ENCODE measurements at places on chromosomes 5 and 9.

- no peaks in the 10 kb centered on the region for H3K36me3 ChIP-seq
- no peaks in the 10 kb centered on the region for H3K27me3 ChIP-seq
- no peaks in the 10 kb centered on the region for H3K4me1 ChIP-seq
- no peak for DNase-seq
Observed at GRCh38 chr5:150158170-150158949, 2.7 kb upstream of the PDGFRB start.

- H3K27ac ChIP-seq, result no peak overlapping the region
- 0 out of 2 replicates have a peak, but pooled peaks cover 4% of the 10 kb centered on the region for H3K36me3 ChIP-seq
- H3K27me3 ChIP-seq, result no peaks in the 10 kb centered on the region
- H3K4me1 ChIP-seq, result no peaks in the 10 kb centered on the region
Observed at GRCh38 chr9:104885818-104886709, 41.9 kb downstream of the ABCA1 start.

DNA sequence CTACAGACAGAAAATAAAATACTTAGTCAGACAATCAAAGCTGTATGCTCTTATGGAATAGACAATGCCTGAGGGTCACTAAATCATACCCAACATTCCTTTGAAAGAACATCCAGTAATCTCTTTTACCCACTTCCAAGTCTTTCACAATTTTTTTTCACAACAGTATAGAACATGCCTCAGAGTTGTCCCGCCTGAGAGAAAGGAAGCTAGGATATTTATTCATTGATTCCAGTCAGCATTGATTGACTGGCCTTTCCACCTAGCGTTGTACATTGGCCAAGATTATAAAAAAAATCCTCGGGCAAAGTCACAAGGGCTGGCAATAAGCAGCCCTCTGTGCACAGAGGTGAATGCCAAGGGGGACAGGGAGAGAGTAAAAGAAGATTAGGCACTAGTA, 318.1 kb upstream of the PIK3R1 start:
- no peaks in the 10 kb centered on the region for H3K36me3 ChIP-seq
- no peak for DNase-seq
- H3K4me1 ChIP-seq, result peaks cover 20% of the 10 kb centered on the region

DNA sequence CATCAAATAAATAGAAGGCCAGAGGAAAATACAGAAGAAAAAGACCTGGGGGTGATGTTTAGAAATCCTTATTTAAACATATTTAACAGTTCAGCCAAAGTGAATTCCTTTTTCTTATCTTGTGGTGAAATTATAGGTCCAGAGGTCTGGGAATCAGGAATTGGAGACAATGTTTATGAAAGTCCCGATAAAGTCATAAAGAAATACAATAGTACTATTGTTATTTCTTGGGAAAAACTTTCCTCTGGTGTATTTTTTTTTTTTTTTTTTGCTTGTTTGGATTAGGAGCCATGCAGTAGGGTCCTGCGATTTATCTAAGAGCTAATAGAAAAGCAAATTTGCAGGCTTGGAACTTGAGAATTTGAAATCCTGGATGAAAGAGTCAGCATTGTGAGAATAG, 426 bp downstream of the C7 start:
- H3K27me3 ChIP-seq, result no peaks in the 10 kb centered on the region
- no peak overlapping the region for H3K27ac ChIP-seq
- no peak for DNase-seq

DNA sequence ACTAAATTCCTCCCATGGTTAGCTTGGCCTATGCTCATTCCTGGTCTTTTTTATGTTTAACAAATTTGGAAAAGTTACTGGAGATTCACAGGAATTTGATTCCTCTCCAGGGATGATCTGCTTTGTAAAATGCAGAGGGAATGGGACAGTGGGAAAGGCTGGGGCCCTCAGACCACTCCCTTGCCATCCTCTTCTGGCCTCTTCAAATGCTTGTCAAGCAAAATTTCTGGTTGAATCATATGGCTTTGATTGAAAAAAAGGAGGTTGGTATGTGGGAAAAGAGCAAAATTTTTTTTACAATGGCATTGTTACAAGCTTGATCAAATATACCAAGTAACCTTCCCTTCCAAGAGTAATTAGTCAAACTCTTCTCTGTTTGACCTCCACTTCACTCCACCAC, 225.1 kb downstream of the PIK3R1 start:
- H3K27ac ChIP-seq, result no peak overlapping the region
- no peaks in the 10 kb centered on the region for H3K36me3 ChIP-seq
- no peaks in the 10 kb centered on the region for H3K27me3 ChIP-seq
- DNase-seq, result no peak

DNA sequence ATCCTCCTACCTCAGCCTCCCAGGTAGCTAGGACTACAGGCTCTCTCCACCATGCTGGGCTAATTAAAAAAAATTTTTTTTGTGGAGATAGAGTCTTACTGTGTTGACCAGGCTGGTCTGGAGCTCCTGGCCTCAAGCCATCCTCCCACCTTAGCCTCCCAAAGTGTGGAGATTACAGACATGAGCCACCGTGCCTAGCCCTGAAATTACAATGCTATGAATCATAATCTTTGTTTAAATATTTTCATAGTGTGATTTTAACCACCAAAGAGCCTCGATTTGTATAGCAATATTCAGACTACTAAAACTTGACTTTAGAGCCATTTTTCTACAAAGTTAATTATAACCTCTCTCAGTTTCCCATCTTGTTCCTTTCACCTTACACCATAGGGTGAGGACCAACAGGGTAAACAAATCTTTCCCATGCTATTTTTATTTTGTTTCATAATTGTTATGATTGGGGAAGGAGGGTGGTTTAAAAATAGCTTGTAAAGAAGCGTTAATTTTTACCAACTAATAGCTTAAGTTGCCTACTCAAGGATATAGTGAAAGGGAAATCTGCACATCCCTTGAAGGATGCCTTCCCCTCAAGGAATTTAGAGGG, 32.7 kb downstream of the UBE2D2 start:
- no peak for DNase-seq
- H3K4me1 ChIP-seq, result peaks cover 15% of the 10 kb centered on the region
- H3K4me3 ChIP-seq, result no peak overlapping the region
- H3K36me3 ChIP-seq, result peaks cover 32% of the 10 kb centered on the region
- peak overlapping the region; percentile 37 for H3K27ac ChIP-seq
- H3K27me3 ChIP-seq, result no peaks in the 10 kb centered on the region

GRCh38 chr9:134164879-134165278, 515 bp upstream of the RNU6ATAC start:
- H3K36me3 ChIP-seq, result no peaks in the 10 kb centered on the region
- no peak overlapping the region for H3K4me3 ChIP-seq
- no peaks in the 10 kb centered on the region for H3K27me3 ChIP-seq
- H3K27ac ChIP-seq, result no peak overlapping the region
- peaks cover 3% of the 10 kb centered on the region for H3K4me1 ChIP-seq

DNA sequence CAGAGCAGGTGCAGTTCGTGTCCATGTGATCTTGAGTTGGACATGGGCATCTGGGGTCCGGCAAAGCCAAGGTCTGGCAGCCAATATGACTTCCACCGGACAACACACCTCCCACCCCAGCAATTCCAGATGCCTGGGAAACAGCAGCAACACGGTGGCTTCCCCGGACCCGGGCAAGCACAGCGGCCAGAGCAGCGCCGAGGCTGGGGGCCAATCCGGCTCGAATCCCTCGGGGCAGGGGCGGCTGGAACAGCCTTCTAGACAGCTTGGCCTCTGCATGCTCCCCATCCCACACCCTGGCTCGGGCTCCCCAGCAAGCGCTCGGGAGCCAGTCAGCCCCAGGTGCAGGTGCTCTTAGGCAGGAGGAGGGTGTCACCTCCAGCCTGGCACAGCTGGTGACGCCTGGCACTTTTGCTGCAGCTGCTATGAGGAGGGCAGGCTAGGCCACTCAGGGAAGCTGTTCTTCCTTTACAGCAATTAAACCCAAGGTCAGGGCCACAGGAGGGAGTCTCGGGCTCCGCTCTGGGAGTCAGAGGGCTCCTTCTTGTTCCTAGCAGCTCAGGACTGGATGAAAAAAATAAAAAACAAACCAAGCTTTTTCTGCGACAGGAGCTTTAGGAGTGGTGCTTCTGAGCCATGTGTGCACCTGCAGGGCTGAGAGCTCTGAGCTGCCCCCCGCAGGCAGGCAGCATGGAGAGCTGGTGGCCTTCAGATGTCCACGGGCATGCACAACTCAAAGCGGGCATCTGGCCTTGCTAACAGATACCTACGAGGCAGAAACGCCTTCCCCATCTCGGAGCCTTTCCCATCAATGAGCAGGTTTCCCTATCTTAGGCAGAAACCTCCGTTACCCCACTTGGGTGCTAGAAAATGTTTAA, 28.2 kb downstream of the DBH start:
- H3K36me3 ChIP-seq, result no peaks in the 10 kb centered on the region
- H3K27ac ChIP-seq, result no peak overlapping the region
- H3K4me3 ChIP-seq, result no peak overlapping the region
- no peak for DNase-seq

GRCh38 chr5:151557951-151558350, 33.2 kb downstream of the FAT2 start:
- DNase-seq, result no peak
- H3K36me3 ChIP-seq, result peaks cover 96% of the 10 kb centered on the region
- no peak overlapping the region for H3K4me3 ChIP-seq

DNA sequence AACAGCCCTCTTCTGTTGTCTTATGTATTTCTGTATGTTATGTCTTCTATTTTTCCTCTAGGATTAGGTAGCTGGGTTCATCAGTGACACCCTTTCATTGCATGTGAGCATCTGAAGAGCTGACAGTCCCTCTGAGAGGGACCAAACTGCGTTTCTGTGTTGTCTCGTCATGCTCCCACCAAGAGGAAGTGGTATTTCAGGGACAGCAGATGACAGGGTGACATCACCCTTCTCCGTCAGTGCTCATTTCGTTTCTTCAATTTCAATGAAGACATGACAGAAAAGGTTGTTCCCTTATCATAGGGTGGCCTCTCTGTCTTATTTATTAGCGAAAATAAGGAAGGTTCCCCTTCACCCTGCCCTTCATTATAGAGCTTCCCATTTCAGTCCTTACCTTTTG, 225.9 kb upstream of the NR4A3 start:
- no peaks in the 10 kb centered on the region for H3K4me1 ChIP-seq
- H3K4me3 ChIP-seq, result no peak overlapping the region
- H3K27ac ChIP-seq, result no peak overlapping the region
- no peak for DNase-seq
- no peaks in the 10 kb centered on the region for H3K27me3 ChIP-seq
- no peaks in the 10 kb centered on the region for H3K36me3 ChIP-seq

- no peak for DNase-seq
- H3K36me3 ChIP-seq, result no peaks in the 10 kb centered on the region
- H3K27ac ChIP-seq, result no peak overlapping the region
- no peak overlapping the region for H3K4me3 ChIP-seq
Observed at GRCh38 chr5:78540335-78541085, 108.1 kb downstream of the LHFPL2 start.

DNA sequence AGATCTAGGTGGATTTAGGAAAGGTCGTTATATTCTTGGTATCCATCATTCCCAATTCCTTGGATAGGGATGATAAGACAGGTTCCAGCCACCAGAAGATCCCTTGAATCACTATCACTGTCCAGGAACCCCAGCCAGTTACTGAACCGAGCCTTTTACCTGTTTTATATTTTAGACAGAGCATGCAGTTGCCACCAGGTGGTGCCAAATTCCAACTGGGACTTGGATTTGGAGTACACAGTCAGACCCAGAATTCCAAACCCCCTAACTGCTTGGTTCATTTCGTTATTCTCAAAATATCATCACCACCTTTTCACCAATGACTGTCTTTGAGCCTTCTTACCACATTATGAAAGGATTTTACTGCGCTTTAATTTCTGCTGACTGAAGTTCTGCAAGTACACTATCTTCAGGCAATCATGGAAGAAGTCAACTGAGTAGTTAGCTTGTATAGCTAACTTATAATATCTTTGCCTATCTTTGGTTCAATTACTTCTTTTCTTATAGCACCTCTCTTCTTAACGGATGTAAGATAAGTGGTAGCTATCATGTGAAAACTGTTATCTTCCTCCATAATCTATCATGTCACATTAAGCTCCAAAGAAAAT, 191.8 kb downstream of the PRR16 start:
- no peaks in the 10 kb centered on the region for H3K27me3 ChIP-seq
- no peak overlapping the region for H3K27ac ChIP-seq
- no peak for DNase-seq
- H3K4me1 ChIP-seq, result no peaks in the 10 kb centered on the region
- no peaks in the 10 kb centered on the region for H3K36me3 ChIP-seq

GRCh38 chr5:142447887-142448286, 123.1 kb upstream of the SPRY4 start:
- no peak for DNase-seq
- no peaks in the 10 kb centered on the region for H3K27me3 ChIP-seq
- no peak overlapping the region for H3K27ac ChIP-seq
- H3K4me3 ChIP-seq, result no peak overlapping the region
- no peaks in the 10 kb centered on the region for H3K36me3 ChIP-seq
